Fibroblast of the conjunctiva (primary cell): ENCODE measurements at places on chromosomes 2 and 18.
A peak's percentile ranks its signal among the peaks of the same experiment; 100 is the strongest.

GRCh38 chr2:132448331-132448730 lies 31.7 kb downstream of the GPR39 start:
- no peak for DNase-seq

GRCh38 chr18:36811955-36812354 lies 16.8 kb downstream of the TPGS2 start:
- DNase-seq, result no peak

DNA sequence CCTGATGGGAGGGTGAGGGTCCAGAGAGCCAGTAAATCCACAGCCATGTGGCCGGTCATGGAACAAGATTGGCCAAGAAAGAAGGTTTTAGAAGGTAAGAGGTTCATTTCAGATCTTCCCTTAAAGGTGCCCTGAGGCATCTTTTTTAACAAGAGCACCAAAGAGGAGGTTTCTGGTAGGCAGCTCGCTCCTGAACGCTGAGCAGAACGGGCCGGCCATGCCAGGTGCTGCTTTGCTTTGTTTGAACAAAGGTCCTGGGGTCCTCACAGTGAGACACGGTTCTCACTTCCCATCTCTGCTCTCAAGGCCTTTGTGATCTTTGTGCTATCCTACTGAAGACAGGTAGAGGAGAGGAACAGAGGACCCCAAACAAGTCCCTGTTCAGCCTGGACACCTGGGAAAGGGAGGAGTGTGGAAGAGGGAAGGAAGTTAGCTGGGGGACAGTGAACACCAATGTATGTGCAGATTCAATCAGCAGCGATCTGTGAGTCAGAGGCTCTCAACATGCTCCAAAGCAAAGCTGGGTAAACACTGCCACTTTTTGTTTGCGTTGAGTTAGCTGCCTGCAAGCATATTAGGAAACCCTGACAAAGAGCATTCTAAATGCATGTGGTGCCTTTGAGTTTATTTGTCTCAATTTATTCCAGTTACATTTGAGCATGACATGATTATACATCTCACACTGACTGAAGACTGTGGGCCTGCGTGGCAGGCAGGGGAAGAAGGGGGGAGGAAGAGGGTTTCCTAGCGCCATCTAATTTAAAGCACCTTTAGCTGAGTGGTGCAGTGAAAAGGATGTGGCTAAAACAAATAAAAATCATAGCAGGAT lies 102.4 kb downstream of the ASB1 start:
- peak; percentile 45 for DNase-seq

DNA sequence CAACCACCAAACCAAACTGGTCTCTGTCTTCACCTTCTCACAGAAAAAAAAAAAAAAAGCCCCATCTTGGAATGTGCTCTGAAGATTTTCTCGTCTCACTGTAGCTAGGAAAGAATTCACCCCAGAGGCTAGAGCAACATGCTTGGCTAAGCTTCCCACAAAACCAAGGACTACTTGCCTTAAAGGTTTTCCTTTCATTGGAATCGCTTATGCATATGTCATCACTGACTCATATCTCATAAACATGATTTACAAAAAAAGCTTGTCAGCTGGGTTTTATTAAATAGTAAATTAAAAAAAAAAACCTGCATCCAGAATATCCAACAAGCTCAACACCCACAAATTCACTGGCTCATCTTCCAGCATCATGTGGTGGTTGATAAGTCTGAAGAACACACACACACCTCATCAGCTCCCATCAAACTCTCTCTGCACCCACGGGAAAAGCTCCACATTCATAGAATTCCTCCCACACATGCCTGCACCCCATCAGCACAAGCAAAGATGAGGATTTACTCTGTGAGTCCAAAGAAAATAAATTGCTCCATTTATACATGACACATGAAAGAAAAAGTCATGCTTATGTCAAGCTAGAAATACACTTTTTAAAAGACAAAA lies 182.0 kb upstream of the TRIB2 start:
- peak; percentile 83 for DNase-seq

DNA sequence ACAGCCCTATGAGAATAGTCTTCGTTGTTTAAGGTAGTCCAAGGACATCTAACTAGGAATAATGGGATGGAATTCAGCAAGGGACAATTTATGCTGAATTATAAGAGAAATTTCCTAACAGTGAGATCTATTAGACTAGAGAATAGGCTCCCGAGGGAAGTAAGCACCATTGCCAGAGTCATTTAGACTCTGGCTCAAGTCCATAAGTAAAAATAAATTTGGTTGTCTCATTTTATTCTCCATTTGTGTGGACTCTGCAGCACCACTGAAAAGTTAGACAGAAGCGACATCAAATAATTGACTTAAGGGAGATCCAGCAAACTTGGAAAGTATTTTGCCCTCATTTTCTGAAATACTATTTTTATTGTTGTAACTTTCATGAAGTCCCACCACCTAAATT lies 129.3 kb upstream of the SMIM21 start:
- DNase-seq, result no peak

GRCh38 chr2:16653799-16654198 lies 11.8 kb downstream of the CYRIA start:
- DNase-seq, result no peak

DNA sequence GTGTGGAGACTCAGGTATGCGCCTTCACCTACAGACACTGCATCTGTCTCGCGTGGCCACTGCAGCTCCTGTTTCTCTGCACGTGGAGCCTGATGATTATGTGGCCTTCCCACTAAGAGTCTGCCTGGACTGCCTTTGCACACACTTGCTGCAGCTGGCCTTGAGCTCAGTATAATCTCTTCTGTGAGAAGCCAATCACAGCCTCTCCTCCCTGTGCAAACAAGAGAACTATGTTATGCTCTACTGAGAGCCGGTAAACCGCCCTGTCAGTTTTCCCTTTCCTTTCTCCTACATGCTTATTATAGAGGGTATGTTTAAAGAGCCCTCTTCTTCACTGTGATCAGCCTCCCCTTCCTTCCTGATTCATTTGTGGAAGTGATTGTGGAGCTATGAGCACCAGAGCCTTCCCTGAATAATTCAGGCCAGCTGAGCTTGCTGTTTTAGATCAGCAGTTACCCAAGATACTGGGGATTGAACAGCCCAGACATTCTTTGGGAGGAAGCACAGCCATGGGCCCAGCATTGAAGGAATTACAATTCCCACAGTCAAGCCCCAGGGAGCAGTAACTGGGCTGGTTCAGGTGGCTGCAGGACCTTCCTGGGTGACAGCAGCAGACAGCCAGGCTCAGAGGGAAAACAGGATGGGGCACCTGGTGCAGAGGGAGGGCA lies 3.7 kb upstream of the TGFA start:
- DNase-seq, result no peak

GRCh38 chr2:17580319-17580715 lies 39.8 kb downstream of the VSNL1 start:
- DNase-seq, result no peak

DNA sequence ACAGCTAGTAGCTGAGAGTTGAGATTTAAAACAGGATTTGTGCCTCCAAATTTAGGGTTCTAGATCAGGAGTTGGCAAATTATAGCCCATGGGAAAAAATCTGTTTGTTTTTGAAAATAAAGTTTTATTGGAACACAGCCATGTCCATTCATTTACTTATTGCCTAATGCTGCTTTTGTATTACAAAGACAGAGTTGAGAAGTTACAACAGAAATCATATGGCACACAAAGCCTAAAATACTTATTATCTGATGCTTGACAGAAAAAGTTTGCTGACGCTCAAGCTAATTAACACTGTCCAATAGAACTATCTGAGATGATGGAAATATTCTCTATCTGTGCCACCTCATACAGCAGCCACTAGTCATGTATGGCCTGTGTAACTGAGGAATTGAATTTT lies 229.1 kb upstream of the RASGRP3 start:
- DNase-seq, result no peak

- DNase-seq, result no peak
These were observed 261.8 kb upstream of the CHAC2 start for GRCh38 chr2:53505826-53506225.
